Subcutaneous preadipocyte (primary cell): ENCODE measurements at places on chromosomes 6 and 20. TPM values are rescaled to one million over a fixed set of nuclear protein-coding genes. Genes with fewer than 3 reads are reported as not detected.

C20orf204 gene
- 0.73 and 0.98 TPM in 2 replicates for total RNA-seq

GRIK2 gene
- 0.20 TPM in 1 of 2 replicates, not detected in the other for total RNA-seq

NMBR gene
- 0.37 TPM in 1 of 2 replicates, not detected in the other for total RNA-seq

ACOT8 gene
- 25.6 and 30.1 TPM in 2 replicates for total RNA-seq

GPR6 gene
- not detected in 2 replicates for total RNA-seq

MCCD1 gene
- total RNA-seq = not detected in 2 replicates

CD24 gene
- 0.20 TPM in 1 of 2 replicates, not detected in the other for total RNA-seq

CLPSL2 gene
- not detected in 2 replicates for total RNA-seq

PSORS1C2 gene
- total RNA-seq = not detected in 2 replicates

BCAS1 gene
- under 0.01 and 0.37 TPM in 2 replicates for total RNA-seq

MMP24OS gene
- total RNA-seq = 11.9 and 14.7 TPM in 2 replicates

BPIFA1 gene
- total RNA-seq = not detected in 2 replicates

SULF2 gene
- total RNA-seq = 0.37 and 0.98 TPM in 2 replicates
